ENCODE measurements at places on chromosomes 7 and 10.

GRCh38 chr10:6211341-6211670 is 8.6 kb downstream of the PFKFB3 start:
- no peaks in the 10 kb centered on the region for H3K4me1 ChIP-seq
- H3K27ac ChIP-seq, result no peak overlapping the region
- no peak overlapping the region for H3K4me3 ChIP-seq
- no peaks in the 10 kb centered on the region for H3K27me3 ChIP-seq
- peaks cover 5% of the 10 kb centered on the region for H3K36me3 ChIP-seq
- no peak for DNase-seq

GRCh38 chr7:12094365-12094921 is 116.7 kb upstream of the TMEM106B start:
- H3K4me1 ChIP-seq, result no peaks in the 10 kb centered on the region
- no peaks in the 10 kb centered on the region for H3K36me3 ChIP-seq
- no peak overlapping the region for H3K27ac ChIP-seq
- DNase-seq, result no peak

DNA sequence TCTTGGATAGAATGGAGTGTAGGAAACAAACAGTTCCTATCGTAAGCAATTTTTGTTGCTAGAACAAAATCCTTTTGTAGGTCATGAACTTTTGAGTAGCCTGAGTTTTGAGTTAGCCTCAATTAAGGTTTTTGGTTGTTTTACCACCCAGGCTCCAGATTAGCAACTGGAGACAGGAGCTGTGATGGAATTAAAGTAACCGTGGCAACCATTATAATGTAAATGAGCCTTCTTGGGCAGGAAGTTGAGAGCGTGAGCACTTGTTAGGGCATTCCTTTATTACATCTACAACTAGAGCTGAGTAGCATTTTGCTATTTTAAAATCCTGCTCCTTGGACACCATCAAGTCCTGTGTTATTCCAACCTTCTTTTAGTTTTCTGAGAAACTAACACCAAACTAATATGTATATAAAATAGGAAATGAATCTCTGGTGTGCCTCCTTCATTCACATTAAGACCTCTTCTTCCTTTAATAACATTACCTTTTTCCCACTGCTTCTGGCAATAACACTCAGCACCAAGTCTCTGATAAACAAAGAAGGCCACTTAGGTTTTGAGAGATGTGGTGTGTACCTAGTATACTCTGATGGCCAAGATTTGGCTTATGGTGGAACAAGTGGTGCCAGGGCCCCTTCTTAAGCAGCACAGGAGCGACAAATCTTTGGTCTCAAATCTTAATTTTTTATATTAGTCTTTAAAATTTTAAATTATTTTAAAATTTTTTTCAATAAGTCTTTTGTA is 34.0 kb downstream of the AHCYL2 start:
- H3K27me3 ChIP-seq, result no peaks in the 10 kb centered on the region
- H3K36me3 ChIP-seq, result no peaks in the 10 kb centered on the region
- no peak overlapping the region for H3K4me3 ChIP-seq
- peak; percentile 4 for DNase-seq
- peaks cover 10% of the 10 kb centered on the region for H3K4me1 ChIP-seq

DNA sequence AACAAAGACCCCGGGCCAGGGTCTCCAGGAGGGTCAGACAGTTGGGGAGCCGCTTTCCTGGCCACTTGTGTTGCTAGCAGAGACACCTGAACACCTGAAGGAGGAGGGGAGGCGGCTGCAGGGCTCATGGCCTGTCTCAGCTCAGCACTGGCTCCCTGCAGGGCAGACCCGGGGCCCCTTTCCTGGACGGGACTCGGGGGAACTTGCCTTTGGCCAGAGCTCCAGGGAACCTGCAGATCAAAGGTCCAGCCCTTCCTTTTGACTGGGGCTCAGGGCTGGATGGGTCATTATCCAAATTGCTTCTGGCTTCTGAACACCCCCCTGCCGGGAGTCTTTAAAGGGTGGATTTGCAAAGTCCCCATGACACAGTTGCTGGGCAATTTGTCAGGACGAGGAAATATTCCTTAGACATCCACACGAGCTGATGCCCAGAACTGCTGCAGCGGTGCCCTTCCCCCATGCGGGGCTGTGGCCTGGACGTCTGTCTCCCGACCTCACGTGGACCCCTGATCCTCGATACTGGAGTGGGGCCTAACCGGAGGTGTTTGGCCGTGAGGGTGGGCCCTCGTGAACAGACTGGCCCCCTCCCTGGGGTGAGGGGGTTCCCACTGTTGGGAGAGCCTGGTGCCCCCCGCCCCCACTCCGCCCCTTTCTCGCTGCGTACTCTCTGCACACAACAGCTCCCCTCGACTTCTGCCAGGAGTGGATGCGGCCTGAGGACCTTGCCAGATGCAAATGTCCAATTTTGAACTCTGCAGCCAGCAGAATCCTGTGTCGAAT is 194.3 kb downstream of the ELFN1 start:
- H3K4me3 ChIP-seq, result no peak overlapping the region
- DNase-seq, result no peak
- no peak overlapping the region for H3K27ac ChIP-seq
- no peaks in the 10 kb centered on the region for H3K27me3 ChIP-seq
- no peaks in the 10 kb centered on the region for H3K36me3 ChIP-seq

- no peaks in the 10 kb centered on the region for H3K36me3 ChIP-seq
- no peaks in the 10 kb centered on the region for H3K4me1 ChIP-seq
- H3K27me3 ChIP-seq, result no peaks in the 10 kb centered on the region
- DNase-seq, result no peak
These were observed 49.7 kb downstream of the FAM241B start for GRCh38 chr10:69679736-69680135.

DNA sequence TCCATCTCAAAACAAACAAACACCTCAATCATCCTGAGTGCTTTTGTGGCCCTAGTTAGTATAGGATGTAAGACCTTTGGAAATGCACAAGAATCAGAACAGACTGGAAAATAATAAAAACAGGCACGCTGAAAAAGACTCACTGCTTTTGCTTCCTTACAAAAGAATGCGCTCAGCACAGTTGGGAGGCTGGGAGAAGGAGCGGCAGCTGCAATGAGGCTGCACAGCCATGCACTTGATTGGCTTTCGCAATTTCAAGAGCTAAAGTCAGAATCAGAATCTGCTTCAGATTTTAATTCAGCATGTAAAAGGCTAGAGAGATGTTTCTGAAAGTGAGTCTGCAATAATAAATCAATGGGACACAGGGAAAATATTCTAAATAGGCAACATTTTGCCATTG is 97.2 kb downstream of the FRMD4A start:
- no peak overlapping the region for H3K4me3 ChIP-seq
- H3K27me3 ChIP-seq, result no peaks in the 10 kb centered on the region

GRCh38 chr7:73682745-73683055 is 553 bp downstream of the DNAJC30 start:
- H3K4me1 ChIP-seq, result peaks cover 17% of the 10 kb centered on the region
- peak overlapping the region; percentile 91 for H3K27ac ChIP-seq
- DNase-seq, result no peak
- peak overlapping the region; percentile 97 for H3K4me3 ChIP-seq

DNA sequence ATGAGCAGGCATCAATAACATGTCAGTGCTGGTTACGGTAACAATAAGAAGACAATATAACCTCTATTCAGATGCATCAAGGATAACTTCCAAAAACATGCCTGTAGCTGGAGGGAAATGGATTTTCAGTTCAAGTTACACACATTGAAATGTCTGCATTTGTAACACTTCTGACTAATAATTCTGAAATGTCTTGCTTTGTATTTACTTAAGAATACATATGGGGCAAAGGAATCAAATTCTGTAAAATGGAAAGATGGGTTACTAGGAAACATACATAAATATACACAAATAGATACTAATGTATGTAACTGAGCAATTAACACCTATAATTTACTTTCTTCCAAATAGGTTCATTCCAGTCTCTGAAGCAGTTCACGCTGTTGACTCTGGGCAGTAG is 18.6 kb upstream of the MTPN start:
- no peak for DNase-seq
- no peaks in the 10 kb centered on the region for H3K36me3 ChIP-seq
- H3K27me3 ChIP-seq, result no peaks in the 10 kb centered on the region
- no peaks in the 10 kb centered on the region for H3K4me1 ChIP-seq
- H3K4me3 ChIP-seq, result no peak overlapping the region

DNA sequence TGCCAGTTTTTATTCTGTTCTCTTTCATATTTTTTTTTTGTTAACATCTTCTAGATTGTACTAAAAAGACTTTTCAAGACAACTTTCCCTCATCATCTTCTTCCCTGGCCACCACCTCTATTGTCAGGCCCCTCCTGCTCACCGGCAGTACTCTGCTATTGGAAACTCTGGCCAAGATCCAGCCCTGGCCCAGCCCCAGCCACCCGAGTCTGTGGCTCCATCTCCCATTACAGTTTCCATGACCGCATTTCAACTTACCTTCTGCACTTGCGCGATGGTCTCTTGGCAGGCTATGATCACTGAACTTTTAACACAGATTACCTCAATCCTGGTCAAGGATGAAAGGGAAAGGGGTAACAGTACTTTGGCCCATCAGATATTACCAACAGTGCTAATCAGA is 137.7 kb upstream of the POM121L12 start:
- no peaks in the 10 kb centered on the region for H3K4me1 ChIP-seq
- no peaks in the 10 kb centered on the region for H3K36me3 ChIP-seq
- no peaks in the 10 kb centered on the region for H3K27me3 ChIP-seq
- H3K27ac ChIP-seq, result no peak overlapping the region

DNA sequence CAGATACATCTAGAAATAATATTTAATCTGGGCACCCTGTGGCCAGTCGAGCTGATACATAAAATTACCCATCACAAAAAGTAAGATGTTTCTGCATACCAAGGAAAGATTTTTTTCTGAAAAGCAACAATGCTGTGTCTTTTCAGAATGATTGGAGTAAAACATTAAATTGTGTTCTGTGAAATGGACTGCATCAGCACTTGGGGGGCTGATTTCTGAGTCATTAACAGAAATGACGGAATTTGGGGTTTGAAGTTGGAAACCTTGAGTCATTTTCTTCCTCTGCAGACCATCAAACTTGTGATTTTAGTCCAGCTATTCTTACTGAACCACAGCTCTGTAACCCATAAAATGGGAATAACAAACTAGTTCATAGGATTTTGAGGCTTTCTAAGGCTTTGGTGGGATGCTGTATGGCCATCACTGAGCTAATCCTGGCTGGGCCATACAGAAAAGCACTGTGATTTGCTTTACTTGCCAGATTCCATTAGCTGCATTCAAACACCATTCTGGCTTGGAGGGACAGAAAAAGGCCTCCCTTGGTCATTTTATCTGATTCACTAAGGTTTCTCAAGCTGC is 739.4 kb upstream of the IGFBP3 start:
- no peak overlapping the region for H3K4me3 ChIP-seq
- no peaks in the 10 kb centered on the region for H3K4me1 ChIP-seq
- DNase-seq, result no peak
- no peaks in the 10 kb centered on the region for H3K36me3 ChIP-seq
- no peaks in the 10 kb centered on the region for H3K27me3 ChIP-seq

- H3K4me1 ChIP-seq, result no peaks in the 10 kb centered on the region
- H3K27me3 ChIP-seq, result no peaks in the 10 kb centered on the region
- H3K36me3 ChIP-seq, result no peaks in the 10 kb centered on the region
- H3K4me3 ChIP-seq, result no peak overlapping the region
- no peak for DNase-seq
These were observed 313.0 kb upstream of the NPVF start for GRCh38 chr7:25541094-25541821.

GRCh38 chr7:27130540-27131389 is at the start of gene HOXA4:
Gene HOXA4, minus strand, starts transcription at chr7:27130757. Its CDS starts 24 bp downstream, at chr7:27130733.
- DNase-seq, result peak; percentile 90
- H3K4me3 ChIP-seq, result peak within 1 kb of the TSS; percentile 72
- no peaks in the 10 kb centered on the region for H3K4me1 ChIP-seq
- no peaks in the 10 kb centered on the region for H3K36me3 ChIP-seq
- peak within 1 kb of the TSS; percentile 63 for H3K27ac ChIP-seq

DNA sequence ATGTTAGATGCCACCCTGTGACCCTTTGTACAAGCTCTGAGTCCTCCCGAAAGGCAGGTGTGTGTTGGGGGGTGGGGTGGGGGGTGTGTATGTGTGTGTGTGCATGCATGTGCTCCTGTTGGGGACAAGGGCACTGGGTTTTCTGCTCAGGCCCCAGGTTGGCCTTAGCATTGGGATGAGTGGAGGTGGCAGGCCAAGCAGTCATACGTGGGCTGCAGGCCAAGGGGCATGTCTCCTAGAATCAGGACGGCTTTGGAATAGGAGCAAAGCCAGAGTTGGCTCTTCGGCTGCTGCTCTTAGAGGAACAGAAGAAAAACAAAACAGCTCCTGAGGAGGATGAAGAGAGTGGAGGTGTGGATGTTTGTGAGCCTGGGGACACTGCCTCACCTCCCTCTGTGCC is 26.0 kb downstream of the HSPA12A start:
- no peak for DNase-seq
- no peak overlapping the region for H3K4me3 ChIP-seq
- H3K27me3 ChIP-seq, result no peaks in the 10 kb centered on the region
- no peaks in the 10 kb centered on the region for H3K36me3 ChIP-seq
- no peaks in the 10 kb centered on the region for H3K4me1 ChIP-seq
- H3K27ac ChIP-seq, result no peak overlapping the region

DNA sequence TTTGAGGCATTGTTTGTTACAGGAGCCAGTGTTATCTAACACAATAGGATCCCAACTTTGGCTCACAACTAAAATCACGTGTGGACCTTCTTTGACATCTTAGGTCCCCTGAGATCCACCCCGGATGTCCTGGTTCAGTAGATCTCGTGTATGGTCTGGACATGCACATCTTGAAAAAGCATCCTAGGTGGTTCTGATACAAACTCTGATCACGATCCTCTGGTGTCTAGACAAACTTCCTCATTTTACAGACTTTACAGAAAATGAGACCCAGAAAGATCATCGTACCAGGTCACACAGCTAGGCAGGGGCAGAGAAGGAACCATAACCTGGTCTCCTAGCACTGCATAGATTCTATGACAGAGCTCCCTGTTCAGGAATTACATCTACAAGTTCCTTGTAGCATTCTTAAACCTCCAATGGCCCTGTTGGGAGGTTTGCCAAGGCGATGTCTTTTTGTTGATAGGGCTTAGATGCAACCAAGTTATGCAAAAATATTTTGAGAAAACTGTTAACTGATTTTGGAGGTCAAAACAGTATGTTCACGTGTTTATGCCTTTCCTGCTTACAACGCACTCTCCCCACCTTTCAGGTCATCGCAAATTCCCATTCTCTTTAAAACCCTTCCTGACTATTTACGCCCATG is 30.8 kb upstream of the CHST15 start:
- H3K27me3 ChIP-seq, result no peaks in the 10 kb centered on the region
- H3K27ac ChIP-seq, result no peak overlapping the region
- no peaks in the 10 kb centered on the region for H3K36me3 ChIP-seq
- peaks cover 10% of the 10 kb centered on the region for H3K4me1 ChIP-seq

DNA sequence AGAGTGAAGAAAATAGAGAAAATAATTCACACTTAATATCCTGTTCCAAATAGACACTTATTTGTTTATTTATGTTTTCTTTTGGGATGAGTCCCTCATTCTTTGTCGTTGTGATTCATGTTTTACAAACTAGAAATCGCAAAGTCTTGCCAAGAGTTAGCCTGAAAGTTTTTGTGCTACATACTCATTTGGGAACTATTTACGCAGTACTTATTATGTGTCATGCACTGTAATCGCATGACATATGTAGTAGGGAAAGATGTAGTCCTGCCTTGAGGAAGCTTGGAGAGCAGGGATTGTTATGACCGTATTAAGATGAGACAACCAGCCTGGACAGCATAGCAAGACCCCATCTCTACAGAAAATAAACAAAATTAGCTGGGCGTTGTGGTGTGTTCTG is 189.3 kb downstream of the ABCA13 start:
- H3K27me3 ChIP-seq, result no peaks in the 10 kb centered on the region
- no peaks in the 10 kb centered on the region for H3K4me1 ChIP-seq
- no peak overlapping the region for H3K4me3 ChIP-seq
- H3K27ac ChIP-seq, result no peak overlapping the region
- no peaks in the 10 kb centered on the region for H3K36me3 ChIP-seq

GRCh38 chr10:75358835-75359421 is 42.6 kb downstream of the ZNF503 start:
- no peak for DNase-seq
- no peak overlapping the region for H3K27ac ChIP-seq
- H3K27me3 ChIP-seq, result no peaks in the 10 kb centered on the region

Measured in naive thymus-derived CD4-positive, alpha-beta T cell (primary cell).